Natural killer cell treated with Interleukin-12 subunit alpha and Interleukin-12 subunit beta and Interleukin-15 and Interleukin-18, amount 100 ng/mL, for 72 hours (primary cell): ENCODE measurements at places on chromosomes 16 and 17. TPM values are rescaled to one million over a fixed set of nuclear protein-coding genes. Genes with fewer than 3 reads are reported as not detected.
A peak's percentile ranks its signal among the peaks of the same experiment; 100 is the strongest.

Gene PHOSPHO1
- not detected for total RNA-seq

DNA sequence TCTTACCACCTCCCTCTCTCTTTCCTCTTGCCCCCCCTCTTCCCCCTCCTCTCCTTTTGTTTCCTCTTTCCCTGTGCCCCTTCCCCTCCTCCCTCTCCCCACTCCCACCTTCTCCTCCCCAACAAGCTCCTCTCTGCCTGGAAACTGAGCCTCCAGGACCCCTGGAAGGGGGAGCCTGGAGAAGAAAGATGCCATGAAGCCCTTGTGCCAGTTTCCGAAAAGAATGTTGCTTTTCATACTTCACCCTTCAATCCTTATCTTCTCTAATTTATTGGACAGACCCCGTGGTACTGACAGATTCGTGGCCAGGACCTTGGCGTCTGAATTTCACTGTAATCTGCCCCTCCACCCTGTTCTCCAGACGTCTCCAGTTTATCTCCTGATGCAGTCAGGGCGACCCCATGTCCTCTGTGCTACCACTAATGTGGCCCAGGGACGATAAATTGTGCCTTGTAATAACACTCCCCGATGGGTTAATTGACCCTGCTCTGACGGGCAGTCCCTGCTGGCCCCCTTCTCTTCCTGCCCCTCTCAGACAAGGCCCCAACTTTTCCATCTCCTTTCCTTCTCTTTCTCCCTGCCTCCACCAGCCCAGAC, 138.4 kb upstream of the GSE1 start:
- no peak for DNase-seq
- H3K27me3 ChIP-seq: peaks cover 4% of the 10 kb centered on the region
- H3K4me3 ChIP-seq: no peak overlapping the region
- no peak overlapping the region for H3K27ac ChIP-seq
- H3K4me1 ChIP-seq: no peaks in the 10 kb centered on the region
- no peaks in the 10 kb centered on the region for H3K36me3 ChIP-seq

- no peaks in the 10 kb centered on the region for H3K4me1 ChIP-seq
- H3K4me3 ChIP-seq: no peak overlapping the region
- H3K27me3 ChIP-seq: peaks cover 9% of the 10 kb centered on the region
- no peak for DNase-seq
- H3K36me3 ChIP-seq: no peaks in the 10 kb centered on the region
Measured at GRCh38 chr17:73634629-73635028, 9.6 kb downstream of the SDK2 start.

DNA sequence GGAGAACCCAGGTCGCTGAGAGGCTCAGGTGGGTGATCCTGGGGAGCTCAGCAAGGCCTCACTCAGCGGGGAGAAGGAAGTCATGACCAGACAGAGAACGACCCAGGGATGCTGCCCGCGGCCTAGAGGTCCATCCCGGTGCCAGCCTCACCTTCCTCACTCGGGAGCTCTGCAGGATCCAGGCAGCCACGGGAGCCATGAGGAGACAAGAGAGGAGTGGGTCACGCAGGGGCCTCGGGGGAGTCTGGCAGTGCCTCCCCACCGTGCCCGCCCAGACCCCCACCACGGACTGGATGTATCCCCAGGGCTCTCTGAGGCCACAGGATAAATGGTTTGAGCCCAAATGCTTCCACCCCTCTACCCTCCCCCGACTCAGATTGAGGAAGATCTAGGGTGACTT, 10.7 kb downstream of the ATP2A3 start:
- peaks cover 18% of the 10 kb centered on the region for H3K4me1 ChIP-seq
- no peak overlapping the region for H3K27ac ChIP-seq
- H3K27me3 ChIP-seq: no peaks in the 10 kb centered on the region
- no peaks in the 10 kb centered on the region for H3K36me3 ChIP-seq
- H3K4me3 ChIP-seq: no peak overlapping the region
- no peak for DNase-seq

- H3K4me1 ChIP-seq: peaks cover 42% of the 10 kb centered on the region
- H3K27me3 ChIP-seq: no peaks in the 10 kb centered on the region
- no peak overlapping the region for H3K27ac ChIP-seq
- no peak for DNase-seq
- H3K36me3 ChIP-seq: no peaks in the 10 kb centered on the region
- H3K4me3 ChIP-seq: no peak overlapping the region
Measured at GRCh38 chr17:58375256-58375655, 23.3 kb upstream of the SUPT4H1 start.

Gene TBC1D3E
- 13.3 TPM for total RNA-seq

Gene MT1A
- total RNA-seq: 22.4 TPM

GRCh38 chr16:70453892-70454221, 538 bp upstream of the FCSK start:
- H3K36me3 ChIP-seq: no peaks in the 10 kb centered on the region
- H3K27ac ChIP-seq: peak overlapping the region; percentile 94
- no peaks in the 10 kb centered on the region for H3K27me3 ChIP-seq
- peaks cover 11% of the 10 kb centered on the region for H3K4me1 ChIP-seq
- no peak for DNase-seq

GRCh38 chr16:73707863-73708262, 588.8 kb upstream of the PSMD7 start:
- no peak for DNase-seq
- no peak overlapping the region for H3K4me3 ChIP-seq
- no peaks in the 10 kb centered on the region for H3K36me3 ChIP-seq
- H3K27ac ChIP-seq: no peak overlapping the region

GRCh38 chr16:14579266-14579665, 50.8 kb downstream of the PARN start:
- H3K4me1 ChIP-seq: no peaks in the 10 kb centered on the region
- no peak overlapping the region for H3K27ac ChIP-seq
- H3K27me3 ChIP-seq: no peaks in the 10 kb centered on the region
- H3K36me3 ChIP-seq: peaks cover 7% of the 10 kb centered on the region
- no peak for DNase-seq
- H3K4me3 ChIP-seq: no peak overlapping the region

DNA sequence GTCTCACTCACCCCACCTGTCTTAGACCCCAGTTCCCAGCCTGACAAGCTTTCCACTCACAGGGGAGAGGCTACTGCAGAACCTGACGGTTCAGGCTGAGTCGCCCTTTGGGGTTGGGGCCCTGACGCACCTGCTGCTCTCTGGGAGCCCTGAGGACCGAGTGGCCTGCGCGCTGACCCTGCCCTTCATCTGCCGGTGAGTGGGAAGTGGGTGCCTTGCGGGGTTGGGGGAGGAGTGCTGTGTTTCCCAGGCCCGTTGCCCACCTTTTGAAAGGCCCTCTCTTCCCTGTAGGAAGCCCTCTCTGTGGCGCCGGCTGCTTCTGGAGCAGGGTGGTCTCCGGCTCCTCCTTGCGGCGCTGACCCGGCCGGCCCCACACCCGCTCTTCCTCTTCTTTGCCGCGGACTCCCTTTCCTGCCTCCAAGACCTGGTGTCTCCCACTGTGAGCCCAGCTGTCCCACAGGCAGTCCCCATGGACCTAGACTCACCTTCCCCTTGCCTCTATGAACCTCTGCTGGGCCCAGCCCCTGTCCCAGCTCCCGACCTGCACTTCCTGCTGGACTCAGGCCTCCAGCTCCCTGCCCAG, 6.1 kb upstream of the TGFB1I1 start:
- peak; percentile 49 for DNase-seq
- H3K27ac ChIP-seq: no peak overlapping the region
- H3K4me1 ChIP-seq: peaks cover 15% of the 10 kb centered on the region
- no peaks in the 10 kb centered on the region for H3K27me3 ChIP-seq
- H3K4me3 ChIP-seq: no peak overlapping the region

DNA sequence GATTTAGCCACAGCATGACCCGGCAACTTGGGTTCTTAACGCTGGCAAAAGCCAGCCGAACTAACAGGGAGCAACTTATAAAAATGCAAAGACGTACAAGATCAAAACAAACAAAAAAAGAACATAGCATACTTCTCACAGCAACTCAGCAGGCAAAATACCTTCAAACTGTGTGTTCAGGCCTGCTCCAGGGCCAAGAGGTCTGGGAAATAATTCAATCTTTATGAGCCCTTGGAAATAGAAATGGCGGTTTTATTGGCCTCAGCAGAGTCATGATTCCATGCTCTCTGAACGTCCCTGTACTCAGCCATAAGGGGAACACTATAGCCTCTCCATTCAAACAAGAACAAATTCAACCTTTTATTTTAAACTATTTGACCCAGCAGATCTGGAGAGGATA, 101.3 kb upstream of the C17orf78 start:
- no peaks in the 10 kb centered on the region for H3K4me1 ChIP-seq
- DNase-seq: no peak
- no peak overlapping the region for H3K27ac ChIP-seq
- peaks cover 22% of the 10 kb centered on the region for H3K36me3 ChIP-seq

GRCh38 chr17:41625602-41626001, 1.2 kb upstream of the KRT17 start:
- no peak overlapping the region for H3K27ac ChIP-seq
- H3K4me1 ChIP-seq: no peaks in the 10 kb centered on the region
- no peak for DNase-seq
- H3K27me3 ChIP-seq: no peaks in the 10 kb centered on the region

Gene MRPS7
- total RNA-seq: 82.8 TPM

- H3K27me3 ChIP-seq: peaks cover 49% of the 10 kb centered on the region
- no peak overlapping the region for H3K4me3 ChIP-seq
- no peaks in the 10 kb centered on the region for H3K36me3 ChIP-seq
Measured at GRCh38 chr17:55202896-55203295, 61.9 kb upstream of the HLF start.

Gene SECTM1
- not detected for total RNA-seq

Gene KRTAP9-4
- total RNA-seq: not detected

Gene OTOA
- total RNA-seq: 0.33 TPM

Gene CRYBA1
- total RNA-seq: not detected

DNA sequence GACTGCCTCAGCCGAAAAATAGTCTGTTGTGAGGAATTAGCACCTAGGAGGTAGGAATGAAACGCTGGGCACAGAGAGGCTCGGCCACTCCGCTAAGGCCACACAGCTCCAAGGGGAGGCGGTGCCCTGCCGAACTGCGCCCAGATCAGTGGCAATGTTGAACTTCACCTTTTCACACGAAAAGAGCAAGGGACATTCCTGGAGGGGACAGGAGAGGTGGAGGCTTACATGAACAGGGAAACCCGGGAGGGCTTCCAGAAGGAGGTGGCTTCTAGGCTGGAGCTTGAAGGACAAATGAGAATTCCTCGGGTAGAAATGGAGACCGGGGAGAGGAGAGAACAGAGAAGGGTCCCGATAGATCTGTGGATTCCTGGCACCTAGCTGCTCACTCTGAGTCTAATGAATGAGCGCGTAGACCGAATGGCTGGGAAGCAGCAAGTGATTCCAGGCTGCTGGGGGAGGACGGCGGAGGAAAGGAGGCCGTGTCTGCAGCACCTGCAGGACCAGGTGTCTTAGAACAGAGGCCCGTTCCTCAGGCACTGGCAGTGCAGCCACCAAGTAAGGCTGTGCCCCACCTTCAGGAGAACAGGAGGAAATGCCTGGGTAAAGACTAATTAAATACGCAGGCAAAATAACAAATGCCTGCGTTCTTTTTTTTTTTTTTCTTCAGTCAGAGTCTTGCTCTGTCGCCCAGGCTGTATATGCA, 722 bp upstream of the SLC38A10 start:
- DNase-seq: no peak
- H3K27ac ChIP-seq: peak overlapping the region; percentile 94
- H3K4me3 ChIP-seq: peak overlapping the region; percentile 99
- H3K27me3 ChIP-seq: no peaks in the 10 kb centered on the region
- H3K4me1 ChIP-seq: peaks cover 13% of the 10 kb centered on the region
- no peaks in the 10 kb centered on the region for H3K36me3 ChIP-seq

DNA sequence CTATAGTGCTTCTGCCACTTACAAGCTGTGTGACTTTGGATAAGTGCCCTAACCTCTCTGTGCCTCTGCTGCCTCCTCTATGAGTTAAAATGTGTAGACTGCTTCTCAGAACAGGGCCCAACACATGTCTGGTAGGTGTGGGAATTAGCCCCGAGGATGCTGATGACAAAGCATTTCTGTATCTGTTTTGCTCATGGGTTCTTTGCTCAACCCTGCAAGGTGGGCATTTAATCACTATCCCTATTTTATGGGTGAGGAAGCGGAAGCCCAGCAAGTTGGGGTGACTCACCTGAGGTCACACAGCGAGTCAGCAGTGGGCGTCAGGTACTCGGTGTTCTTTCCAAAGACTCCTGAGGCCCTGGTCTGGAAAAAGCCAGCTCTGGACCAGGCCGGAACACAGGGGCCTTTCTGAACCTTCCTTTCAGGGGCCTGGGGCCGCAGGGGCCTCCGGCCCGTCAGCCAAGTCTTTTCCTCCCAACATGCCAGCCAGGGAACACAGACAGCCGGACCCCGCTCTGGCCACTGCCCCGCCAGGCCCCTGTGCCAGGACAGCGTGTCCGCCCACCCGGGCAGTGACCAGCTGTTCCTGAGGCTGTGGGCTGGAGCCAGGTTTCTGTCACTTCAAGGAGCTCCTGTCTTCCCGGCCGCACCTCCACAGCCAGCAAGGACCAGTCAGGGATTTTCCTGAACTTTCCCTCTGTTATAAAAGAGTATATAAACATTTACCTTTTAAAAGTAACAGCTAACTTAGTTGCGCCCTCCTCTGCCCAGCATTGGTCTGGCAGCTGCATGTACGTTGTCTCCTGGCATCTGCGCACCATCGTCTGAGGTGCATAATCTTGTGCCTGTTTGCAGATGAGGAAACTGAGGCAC, 62.5 kb downstream of the SREBF1 start:
- H3K27me3 ChIP-seq: no peaks in the 10 kb centered on the region
- no peaks in the 10 kb centered on the region for H3K36me3 ChIP-seq
- no peak for DNase-seq
- no peak overlapping the region for H3K4me3 ChIP-seq
- no peak overlapping the region for H3K27ac ChIP-seq
- peaks cover 8% of the 10 kb centered on the region for H3K4me1 ChIP-seq

Gene PRAC2
- not detected for total RNA-seq

Gene TPSD1
- not detected for total RNA-seq

DNA sequence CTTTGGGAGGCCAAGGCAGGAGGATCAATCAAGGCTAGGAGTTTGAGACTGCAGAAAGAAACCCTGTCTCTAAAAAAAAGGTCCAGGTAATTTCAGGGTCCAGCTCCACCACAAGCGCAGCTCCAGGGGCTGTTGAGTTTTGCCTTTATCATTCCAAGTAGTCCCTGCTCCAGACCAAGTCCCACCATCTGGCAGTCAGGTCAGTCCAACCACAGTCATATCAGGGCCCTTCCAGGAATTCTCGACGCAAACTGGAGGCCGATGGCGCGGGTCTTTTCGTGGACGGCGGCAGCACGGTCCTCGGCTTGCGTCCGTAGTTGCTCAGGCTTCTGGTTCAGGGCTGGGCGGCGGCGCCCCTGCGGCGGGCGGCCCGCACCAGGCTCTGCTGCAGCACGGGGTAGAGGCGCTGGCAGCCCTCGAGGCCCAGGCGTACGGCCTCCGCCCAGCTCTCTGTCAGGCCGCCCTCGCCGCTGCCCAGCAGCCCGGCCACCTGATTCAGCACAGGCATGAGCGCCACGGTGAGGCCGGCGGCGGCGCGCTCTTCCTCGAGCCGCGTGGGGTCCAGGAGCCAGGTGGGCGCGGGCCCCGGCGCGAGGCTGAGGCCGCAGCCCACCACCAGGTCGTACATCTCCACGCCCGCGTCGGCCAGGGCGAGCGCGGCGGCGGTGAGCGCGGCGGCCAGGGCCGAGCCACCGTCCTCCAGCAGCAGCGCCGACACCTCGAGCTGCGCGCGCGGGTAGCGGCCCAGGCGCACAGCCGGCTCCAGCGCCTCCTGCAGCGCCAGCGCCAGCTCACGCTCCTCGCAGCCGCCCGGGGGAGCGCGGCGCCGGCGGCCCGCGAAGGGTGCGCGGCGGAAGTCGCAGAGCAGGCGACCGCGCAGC, 752 bp downstream of the EXOSC6 start:
- DNase-seq: peak; percentile 66
- peak overlapping the region; percentile 86 for H3K4me3 ChIP-seq
- peak overlapping the region; percentile 78 for H3K27ac ChIP-seq
- H3K27me3 ChIP-seq: no peaks in the 10 kb centered on the region

Gene NAGS
- 0.70 TPM for total RNA-seq

- no peak overlapping the region for H3K27ac ChIP-seq
- no peak for DNase-seq
- H3K4me3 ChIP-seq: peak overlapping the region; percentile 67
- peaks cover 8% of the 10 kb centered on the region for H3K4me1 ChIP-seq
Measured at GRCh38 chr17:72591289-72592241, 470.7 kb downstream of the SOX9 start.
